ENCODE measurements at places on chromosomes 12 and 14. TPM values are rescaled to one million over a fixed set of nuclear protein-coding genes. Genes with fewer than 3 reads are reported as not detected.

DNA sequence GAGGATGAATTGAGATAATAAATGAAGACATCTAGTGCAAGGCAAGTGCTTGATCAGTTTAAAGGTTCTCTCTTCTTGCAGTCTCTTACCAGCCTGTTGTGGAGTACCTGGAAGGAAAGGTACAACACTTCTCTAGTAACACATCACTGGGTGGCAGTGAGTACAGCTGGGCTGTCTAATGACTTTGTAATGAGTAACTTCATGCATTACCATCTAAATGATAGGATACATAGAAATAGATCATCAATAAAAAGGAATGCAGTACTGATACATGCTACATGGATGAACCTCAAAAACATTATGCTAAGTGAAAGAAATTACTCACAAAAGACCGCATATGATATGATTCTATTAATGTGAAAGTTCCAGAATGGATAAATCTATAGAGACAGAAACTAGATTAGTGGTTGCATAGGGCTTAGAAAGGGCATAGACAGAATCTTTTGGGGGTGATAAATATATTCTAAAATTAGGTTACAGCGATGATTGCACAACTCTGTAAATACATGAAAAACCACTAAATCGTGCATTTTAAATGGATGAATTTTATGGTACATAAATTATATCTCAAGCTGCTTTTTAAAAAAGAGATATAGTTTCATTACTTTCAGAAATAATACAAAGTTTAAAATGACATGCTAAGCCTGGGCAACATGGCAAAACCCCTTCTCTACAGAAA, 224.4 kb downstream of the CHST11 start:
- DNase-seq: no peak

DNA sequence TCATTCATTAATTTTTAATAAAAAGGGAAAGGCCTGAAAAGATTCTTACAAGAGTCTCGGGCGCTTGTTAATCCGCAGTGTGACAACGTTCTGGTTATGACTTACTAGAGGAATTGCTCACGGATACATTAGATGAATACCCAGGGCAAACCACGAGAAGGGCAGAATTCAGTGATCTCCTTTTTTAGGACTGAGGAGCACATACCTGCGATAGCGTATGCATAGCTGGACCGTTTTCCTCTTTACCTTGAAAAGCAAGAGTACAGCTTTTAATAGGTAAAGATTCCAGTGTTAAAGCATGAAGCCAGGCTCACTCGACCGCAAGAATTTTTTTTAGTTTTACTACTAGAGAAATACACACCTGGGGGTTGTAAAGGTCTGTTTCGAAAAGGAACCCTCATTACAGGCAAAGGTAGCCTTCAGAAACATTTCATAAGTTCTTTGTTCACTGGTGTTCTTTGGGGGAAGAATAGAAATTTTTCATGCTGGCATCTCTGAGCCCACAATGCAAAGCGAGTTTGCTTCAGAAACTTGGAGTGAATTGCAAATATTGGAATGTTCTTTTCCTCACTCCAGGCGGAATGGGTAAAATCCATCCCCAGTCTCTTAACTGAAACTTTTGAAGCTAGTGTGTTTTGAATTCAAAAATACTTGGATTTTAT, 953 bp downstream of the MAPK1IP1L start:
- no peak for DNase-seq

- DNase-seq: no peak
These were observed 37.5 kb upstream of the PTGR2 start for GRCh38 chr14:73814153-73814552.

PRB2 gene
- total RNA-seq: not detected

CLEC2B gene
- 4.1 TPM for total RNA-seq

DNA sequence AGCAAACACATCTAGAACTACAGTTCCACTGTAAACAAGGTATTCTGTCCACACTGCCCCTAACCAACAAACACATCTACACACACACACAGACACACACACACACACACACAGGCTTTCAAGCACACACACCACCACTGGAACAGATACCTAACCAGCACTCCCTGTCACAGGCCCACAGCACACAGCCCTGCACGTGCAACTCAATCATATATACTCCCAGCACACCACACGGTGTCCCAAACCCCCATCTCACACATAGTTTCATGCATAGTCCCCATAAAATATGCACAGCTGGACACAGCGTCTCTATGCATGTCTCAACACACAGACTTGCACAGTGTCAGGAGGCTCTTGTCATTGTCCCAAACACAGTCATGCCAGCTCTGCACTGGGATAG, 27.6 kb downstream of the KRT8 start:
- DNase-seq: no peak

- DNase-seq: no peak
These were observed 1461.7 kb upstream of the FLRT2 start for GRCh38 chr14:84068288-84068687.

GRCh38 chr12:46526233-46526632, 153.7 kb upstream of the SLC38A2 start:
- DNase-seq: no peak

DNA sequence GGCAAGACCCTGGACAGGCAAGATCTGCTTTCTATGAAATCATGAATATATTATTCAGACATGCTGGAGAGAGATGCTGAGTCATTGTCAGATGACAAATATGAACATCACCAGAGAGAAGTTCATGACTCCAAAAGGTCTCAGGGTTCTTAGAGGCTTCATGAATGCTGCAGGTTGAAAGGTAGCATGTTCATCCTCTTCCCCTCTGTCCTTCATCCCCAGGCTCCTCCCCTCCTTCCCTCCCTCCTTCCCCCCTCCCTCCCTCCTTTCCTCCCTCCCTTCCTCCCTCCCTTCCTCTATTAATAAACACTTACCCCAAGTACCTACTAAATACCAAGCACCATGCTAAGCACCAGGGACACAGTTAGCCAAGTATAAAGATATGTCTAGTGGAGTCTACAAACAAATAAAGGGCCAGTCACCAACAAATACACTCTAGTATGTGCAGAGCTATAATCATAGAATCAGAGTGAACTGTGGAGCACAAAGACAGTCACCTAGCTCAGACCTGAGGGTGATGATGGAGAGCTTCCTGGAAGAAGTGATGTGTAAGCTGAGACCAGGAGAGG, 46.2 kb downstream of the RPH3A start:
- DNase-seq: no peak

- no peak for DNase-seq
These were observed 89.9 kb downstream of the NT5DC3 start for GRCh38 chr12:103751171-103751570.

DNA sequence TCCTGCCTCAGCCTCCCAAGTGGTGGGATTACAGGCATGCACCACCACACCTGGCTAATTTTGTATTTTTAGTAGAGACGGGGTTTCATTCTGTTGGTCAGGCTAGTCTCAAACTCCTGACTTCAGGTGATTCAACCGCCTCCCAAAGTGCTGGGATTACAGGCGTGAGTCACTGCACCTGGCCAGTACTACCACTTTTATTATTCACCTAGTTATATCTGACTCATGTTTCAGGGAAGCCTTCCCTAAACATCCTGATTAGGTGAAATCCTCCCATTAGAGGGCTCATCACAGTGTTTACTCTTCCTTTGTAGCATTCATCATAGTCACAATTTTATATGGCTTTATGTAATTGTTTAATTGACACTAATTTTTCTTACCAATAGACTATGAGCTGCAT, 295.3 kb upstream of the SOX5 start:
- no peak for DNase-seq

- no peak for DNase-seq
These were observed 144.5 kb upstream of the SLC38A2 start for GRCh38 chr12:46516933-46517578.

- no peak for DNase-seq
These were observed 37.4 kb downstream of the DIO3 start for GRCh38 chr14:101598571-101599233.

DNA sequence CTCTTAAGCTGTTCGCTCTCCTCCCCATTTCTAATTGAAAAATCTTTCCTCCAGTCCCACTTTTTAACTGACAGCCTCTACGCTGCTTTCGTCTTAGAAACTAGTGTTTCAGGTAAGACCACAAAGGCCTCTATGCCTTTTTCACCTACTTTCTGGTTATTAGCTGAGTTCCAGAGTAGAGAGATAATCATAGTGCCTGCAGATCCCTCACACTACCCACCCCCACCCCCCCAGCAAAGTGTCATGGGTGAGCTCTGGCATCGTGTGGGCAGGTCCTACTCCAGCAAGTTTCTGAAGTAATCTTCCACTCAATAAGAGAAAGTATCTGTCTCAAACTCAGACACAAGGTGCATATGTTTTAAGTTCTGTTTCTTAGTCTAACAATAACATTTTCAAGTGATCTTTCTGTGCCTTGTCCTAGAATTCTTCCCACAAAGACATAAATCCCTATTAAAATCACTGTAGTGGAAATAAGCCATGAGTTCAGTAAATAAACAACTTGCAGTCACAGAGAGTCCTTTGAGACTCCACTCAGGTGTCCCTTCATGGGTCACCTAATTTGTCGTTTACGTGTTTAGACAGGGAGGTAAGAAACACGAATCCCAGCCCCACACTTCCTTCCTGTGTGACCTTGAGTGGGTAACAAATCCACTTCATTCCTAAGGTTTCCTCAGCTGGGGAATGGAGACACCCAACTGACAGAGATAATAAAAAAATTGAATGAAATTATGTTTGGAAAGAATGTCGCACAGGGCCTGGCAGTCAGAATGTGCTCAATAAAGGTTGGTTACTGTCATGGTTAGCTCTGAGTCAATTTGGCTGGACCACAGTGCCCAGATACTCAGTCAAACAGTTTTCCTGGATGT, 228.9 kb upstream of the CAND1 start:
- peak; percentile 24 for DNase-seq

TC2N gene
- 75.8 TPM for total RNA-seq

FAIM2 gene
- total RNA-seq: 12.0 TPM

SLC2A14 gene
- total RNA-seq: 10.7 TPM

GRCh38 chr12:15770021-15770420, 19.2 kb downstream of the EPS8 start:
- DNase-seq: no peak

GRCh38 chr12:106299202-106299774, 3.2 kb upstream of the TCP11L2 start:
- DNase-seq: no peak

DNA sequence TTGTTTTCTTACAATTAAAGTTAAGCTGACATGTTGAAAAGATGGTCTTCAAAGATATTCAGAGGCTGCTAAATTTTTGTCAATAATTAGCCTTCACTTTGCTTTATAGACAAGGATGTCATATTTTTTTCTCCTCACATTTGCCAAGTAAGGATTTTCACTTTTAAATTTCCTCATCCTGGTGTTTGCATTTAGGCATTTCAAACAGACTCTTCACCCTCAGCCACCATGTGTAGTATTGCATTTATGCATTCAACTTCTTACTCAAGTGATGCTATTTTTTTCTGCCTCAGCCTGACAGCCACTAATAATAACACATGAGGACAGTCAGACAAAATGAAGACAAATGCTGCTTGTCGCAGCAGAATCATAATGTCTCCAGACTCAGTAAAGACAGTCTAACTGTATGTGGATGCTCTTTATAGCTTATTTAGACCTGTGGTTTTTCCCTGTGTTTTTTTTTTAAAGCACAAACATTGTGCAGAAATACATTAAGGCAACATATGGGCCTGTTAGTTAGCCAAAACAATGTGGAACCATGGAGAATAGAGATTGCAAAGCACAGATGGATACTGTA, 481.5 kb downstream of the NPAS3 start:
- no peak for DNase-seq
